NCI-H1694 treated with DMSO at 0.1 percent for 48 hours (cell line): ENCODE measurements at places on chromosomes 11 and 22.

- DNase-seq, result peak; percentile 27
Observed at GRCh38 chr11:64767344-64768299, 7.8 kb upstream of the PYGM start.

GRCh38 chr22:17199003-17199731 is 20.1 kb downstream of the ADA2 start:
- DNase-seq, result no peak

DNA sequence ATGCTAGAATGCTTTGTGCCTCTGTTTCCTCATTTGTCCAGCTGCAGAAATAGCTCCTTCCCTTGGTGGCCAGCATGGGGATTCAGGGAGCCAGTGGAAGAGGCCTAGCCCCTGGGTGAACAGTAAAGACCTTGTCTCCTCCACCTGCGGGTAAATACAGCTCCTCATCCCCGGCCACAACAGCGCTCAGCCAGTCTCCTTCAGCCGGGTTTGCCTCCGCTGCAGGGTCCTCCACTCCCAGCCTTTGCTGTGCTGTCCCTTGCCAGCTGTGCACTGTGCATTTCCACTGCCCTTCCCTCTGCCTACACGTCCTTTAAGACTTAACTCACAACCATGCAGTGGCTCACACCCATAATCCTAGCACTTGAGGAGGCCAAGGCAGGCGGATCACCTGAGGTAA is 1.5 kb upstream of the CDC42EP1 start:
- DNase-seq, result no peak

DNA sequence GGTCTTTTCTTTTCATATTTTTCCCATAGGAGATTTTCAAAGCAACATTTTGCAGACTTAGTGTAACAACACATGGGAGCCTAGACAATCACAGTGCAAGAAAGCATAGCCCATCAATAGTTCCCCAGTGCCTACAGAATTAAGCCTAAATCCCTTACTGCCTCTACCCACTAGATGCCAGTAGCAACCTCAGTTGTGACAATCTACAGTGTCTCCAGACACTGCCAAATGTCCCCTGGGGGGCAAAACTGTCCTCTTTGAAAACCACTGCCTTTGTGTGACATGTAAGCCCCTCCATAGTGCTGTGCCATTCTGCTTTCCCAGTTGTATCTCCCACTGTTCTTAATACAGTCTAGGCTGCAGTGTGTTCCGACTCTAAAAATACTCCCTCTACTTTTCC is 1329.0 kb downstream of the LRRC4C start:
- DNase-seq, result no peak

DNA sequence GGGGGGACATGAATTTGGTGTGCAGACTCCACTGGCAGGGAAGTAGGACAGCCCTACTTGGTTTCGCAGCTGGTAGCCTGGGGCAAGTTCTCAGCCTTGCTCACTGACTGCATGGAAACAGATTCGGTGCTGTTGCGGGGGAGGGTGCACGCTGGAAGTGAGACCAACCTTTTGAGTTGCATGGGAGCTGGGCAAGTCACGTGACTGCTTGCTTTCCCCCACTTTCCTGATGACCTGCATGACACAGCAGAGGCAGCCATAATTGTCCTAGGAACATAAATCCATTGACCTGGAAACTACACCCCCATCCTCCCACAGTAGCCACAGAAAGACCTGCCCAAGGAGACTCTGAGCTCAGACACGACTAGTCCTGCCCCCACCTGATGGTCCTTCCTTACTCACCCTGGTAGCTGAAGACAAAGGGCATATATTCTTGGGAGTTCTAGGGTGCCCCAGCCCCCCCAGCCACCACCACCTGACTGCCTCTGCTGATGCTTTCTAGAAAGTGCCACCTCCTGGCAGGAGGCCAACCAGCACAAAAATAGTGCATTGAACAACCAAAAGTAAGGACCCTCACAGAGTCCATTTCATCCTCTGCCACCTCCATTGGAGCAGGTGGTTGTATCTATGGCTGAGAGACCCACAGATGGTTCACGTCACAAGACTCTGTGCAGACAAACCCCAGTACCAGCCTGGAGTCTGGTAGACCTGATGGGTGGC is 4.1 kb upstream of the HBG2 start:
- DNase-seq, result no peak

DNA sequence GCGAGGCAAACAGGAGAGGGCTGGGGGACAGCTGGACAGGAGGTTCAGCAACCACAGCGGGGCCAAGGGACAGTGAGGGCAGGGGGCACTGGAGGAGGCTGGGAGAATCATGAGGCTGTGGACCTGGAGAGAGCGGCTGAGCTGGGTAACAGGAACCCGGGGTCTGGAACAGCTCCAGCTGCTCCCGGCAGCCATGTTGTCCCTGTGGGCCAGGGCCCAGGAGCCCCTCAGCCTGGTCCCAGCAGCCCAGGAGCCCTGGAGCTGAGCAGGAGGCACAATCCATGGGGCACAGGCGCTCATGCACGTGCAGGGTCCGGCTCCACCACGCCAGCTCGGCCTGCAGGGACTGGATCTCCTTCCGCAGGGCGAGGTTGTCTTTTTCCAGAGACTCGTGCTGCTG is 7.4 kb downstream of the BATF2 start:
- no peak for DNase-seq

DNA sequence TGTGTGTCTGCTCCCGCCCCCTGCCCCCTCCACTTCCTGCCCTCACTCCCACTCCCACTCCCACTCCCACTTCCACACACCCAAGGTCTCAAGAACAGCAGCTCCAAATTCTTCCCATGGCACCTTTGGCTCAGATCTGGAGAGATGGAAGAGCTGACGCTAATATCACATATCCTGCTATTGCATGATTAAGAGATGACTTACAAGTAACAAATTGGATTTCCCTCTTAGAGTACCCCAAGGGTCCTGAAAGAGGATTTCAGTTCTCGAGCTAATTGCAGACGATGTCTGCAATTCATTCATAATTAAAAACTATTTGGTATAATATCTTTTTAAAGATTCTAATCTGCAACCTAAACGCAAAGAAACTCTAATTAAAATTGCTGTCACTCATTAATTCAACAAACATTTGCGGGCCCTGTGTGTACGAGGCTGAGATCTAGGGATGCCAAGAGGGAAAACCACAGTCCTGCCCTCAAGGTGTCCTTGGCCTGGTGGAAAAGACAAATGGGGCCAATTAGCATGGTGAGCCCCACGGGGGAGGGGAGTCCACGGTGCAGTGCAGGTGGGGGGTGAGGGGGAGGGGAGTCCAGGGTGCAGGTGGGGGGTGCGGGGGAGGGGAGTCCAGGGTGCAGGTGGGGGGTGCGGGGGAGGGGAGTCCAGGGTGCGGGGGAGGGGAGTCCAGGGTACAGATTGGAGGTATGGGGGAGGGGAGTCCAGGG is 50.3 kb downstream of the CELSR1 start:
- DNase-seq, result no peak
